ENCODE measurements at places on chromosomes 6 and 20.

DNA sequence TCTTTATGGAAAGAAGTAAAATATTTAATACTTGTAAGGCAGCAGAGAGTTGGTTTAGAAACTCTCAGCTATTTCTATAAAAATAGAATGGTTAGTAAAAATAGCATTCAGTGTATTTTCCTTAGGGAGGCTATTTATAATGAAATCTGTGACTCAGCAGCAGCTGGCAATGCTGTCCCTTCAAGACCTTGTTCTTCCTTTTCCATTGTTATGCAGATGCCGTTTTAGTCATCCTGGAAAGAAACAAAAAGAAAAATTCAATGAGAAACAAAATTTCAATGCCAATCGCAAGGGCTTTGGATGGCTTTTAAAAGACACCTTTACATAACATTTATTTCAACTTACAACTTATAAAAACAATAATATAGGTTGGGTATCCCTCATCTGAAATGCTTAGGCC is 17.5 kb downstream of the MPC1 start:
- H3K4me1 ChIP-seq, result peaks cover 34% of the 10 kb centered on the region
- H3K4me3 ChIP-seq, result no peak overlapping the region
- peaks cover 10% of the 10 kb centered on the region for H3K36me3 ChIP-seq
- no peak for DNase-seq
- H3K27ac ChIP-seq, result no peak overlapping the region
- no peaks in the 10 kb centered on the region for H3K27me3 ChIP-seq

GRCh38 chr6:159902620-159903019 is 11.8 kb downstream of the MAS1 start:
- no peak overlapping the region for H3K4me3 ChIP-seq
- H3K36me3 ChIP-seq, result no peaks in the 10 kb centered on the region
- H3K27me3 ChIP-seq, result peaks cover 2% of the 10 kb centered on the region

- no peak overlapping the region for H3K27ac ChIP-seq
- H3K27me3 ChIP-seq, result no peaks in the 10 kb centered on the region
- no peaks in the 10 kb centered on the region for H3K36me3 ChIP-seq
- peaks cover 8% of the 10 kb centered on the region for H3K4me1 ChIP-seq
- DNase-seq, result no peak
Measured at GRCh38 chr6:115891111-115891669, 169.5 kb downstream of the FRK start.

GRCh38 chr6:55034752-55035151 is 139.6 kb upstream of the HCRTR2 start:
- no peaks in the 10 kb centered on the region for H3K27me3 ChIP-seq
- H3K4me3 ChIP-seq, result no peak overlapping the region
- no peak overlapping the region for H3K27ac ChIP-seq

DNA sequence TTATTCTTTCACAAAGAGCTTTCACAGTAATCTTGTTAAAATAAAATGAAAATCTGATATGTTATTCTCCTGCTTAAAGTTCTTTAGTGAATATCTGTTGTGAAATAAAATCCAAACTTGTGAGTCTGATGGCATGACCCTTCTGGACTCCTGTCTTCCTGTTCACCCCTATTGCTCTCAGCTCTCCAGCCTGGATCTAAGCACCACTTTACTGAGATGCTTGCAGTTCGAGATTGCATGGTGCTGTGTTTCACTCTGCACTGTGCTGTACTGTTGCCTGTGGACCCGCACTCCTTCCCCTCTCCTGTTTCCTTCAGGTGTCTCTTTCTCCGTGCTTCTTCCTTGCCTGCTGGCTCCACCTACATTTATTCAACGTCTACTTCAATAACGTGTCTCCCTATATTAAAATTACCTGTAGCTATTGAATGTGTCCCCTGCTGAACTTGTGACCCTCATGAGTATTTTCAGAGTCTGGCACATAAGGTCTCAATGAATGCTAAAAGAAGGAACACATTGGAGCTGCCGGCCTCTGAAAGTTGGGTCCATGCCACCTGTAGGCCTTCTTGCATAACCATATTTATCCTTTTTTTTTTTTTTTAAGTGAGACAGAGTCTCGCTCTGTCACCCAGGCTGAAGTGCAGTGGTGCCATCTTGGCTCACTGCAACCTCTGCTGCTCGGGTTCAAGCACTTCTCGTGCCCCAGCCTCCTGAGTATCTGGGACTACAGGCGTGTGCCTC is 100.1 kb downstream of the ARID1B start:
- H3K27me3 ChIP-seq, result no peaks in the 10 kb centered on the region
- DNase-seq, result no peak
- H3K4me1 ChIP-seq, result peaks cover 9% of the 10 kb centered on the region
- H3K27ac ChIP-seq, result no peak overlapping the region
- peaks cover 13% of the 10 kb centered on the region for H3K36me3 ChIP-seq
- H3K4me3 ChIP-seq, result no peak overlapping the region
